ENCODE measurements at places on chromosomes 2 and 18.
A peak's percentile ranks its signal among the peaks of the same experiment; 100 is the strongest.

DNA sequence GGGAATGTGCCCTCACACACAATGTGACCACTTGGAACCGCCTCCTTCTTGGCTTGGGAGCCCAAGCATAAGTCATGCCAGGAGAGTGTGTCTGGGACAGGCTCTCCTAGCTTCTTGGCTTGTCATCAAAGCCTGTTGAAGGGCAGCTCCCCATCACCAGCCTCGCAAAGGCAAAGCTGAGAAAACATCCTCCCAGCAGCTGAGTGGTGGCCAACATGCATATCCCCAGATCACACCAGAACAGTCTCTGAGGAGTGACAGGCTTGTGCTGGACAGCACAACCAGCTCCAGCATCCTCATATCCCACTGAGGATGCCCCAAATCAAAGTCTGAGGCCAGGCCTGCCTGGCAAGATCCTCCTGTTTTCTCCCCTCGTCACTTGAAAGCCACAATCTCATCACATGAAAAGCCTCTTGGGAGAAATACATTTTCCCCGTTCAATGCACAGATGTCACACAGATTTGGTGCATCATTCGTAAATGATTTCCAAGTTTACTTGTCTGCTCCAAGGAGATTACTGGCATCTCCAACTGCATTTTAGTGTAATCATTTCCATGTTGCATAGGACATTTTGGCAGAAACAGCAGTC lies 269.3 kb downstream of the TTC32 start:
- DNase-seq: no peak

DNA sequence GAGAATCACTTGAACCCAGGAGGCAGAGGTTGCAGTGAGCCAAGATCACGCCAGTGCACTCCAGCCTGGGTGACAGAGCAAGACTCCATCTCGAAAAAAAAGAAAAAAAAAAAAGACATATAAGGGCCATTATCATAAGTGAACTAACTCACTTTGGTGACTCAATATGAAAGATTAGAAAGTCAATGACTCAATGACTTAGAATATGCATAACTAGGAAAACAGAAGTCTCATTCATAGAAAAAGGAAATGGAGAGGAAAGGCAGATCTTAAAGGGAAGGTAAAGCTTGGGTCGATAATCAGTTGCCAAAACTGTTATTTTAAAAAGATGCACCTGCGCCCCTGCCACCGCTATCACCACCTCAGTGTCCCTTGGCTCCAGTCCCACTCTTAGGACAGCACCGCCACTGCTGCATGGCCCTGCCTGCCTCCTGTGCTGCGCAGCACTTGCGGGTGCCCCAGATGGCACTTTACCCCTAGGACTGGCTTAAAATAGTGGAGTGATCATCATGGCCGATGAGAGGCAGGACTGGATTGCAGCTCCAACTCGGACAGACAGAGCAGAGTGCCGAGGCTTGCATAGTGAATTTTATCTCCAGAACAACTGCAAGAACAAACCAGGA lies 54.7 kb downstream of the INO80D start:
- DNase-seq: no peak

DNA sequence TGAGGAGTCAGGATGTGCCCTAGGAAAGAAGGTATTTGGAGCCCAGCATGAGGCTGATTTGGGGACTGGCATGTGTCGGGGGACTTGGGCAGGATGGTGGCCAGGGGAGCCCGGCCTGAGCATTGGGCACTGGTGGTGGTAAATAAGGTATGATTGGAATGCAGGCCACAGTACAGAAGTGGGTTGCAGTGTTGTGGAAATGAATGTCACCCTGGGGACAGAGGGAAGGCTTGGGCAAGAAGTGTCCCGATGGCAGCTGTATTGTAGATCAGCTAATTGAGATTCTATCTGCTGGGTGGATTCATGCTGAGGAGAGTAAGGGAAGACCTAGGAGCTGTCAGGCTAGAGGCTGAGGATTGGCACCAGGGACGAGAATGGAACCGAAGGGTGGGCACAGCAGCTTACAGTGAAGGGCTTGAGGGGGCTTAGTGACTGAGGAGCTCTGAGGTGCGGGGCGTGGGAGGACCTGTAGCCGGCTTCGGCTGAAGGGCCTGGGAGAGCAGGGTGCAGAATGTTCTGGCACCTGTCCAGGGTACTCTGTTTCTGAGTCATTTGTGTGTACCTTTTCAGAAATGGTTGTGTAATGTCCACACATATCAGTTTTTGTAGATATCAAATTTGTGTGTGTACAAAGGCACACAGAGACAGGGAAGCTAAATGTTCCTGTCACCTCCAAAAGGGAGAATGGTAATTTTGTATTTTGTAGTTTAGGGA lies 170.2 kb downstream of the PRKCE start:
- peak; percentile 13 for DNase-seq

DNA sequence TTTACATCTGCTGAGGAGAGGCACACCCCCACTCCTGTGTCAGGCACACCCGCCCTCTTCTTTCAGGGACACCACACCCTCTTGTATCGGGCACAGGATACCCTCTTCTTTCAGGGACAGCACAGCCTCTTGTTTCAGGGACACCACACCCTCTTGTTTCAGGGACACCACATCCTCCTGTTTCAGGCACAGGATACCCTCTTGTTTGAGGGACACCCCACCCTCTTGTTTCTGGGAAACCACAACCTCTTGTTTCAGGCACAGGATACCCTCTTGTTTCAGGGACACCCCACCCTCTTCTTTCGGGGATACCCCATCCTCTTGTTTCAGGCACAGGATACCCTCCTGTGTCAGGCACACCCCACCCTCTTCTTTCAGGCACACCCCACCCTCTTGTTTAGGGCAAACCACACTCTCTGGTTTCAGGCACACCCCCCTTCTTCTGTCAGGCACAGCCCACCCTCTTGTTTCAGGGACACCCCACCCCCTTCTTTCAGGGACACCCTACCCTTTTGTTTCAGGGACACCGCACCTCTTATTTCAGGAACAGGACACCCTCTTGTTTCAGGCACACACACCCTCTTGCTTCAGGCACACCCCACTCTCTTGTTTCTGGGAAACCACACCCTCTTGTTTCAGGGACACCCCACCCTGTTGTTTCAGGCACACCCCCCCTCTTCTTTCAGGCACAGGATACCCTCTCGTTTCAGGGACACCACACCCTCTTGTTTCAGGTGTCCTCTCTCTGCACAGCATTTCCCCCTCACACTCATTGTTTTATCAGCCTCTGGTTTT lies 96.2 kb downstream of the TPO start:
- DNase-seq: no peak

GRCh38 chr2:237057893-237058300 lies 27.8 kb upstream of the COPS8 start:
- no peak for DNase-seq

DNA sequence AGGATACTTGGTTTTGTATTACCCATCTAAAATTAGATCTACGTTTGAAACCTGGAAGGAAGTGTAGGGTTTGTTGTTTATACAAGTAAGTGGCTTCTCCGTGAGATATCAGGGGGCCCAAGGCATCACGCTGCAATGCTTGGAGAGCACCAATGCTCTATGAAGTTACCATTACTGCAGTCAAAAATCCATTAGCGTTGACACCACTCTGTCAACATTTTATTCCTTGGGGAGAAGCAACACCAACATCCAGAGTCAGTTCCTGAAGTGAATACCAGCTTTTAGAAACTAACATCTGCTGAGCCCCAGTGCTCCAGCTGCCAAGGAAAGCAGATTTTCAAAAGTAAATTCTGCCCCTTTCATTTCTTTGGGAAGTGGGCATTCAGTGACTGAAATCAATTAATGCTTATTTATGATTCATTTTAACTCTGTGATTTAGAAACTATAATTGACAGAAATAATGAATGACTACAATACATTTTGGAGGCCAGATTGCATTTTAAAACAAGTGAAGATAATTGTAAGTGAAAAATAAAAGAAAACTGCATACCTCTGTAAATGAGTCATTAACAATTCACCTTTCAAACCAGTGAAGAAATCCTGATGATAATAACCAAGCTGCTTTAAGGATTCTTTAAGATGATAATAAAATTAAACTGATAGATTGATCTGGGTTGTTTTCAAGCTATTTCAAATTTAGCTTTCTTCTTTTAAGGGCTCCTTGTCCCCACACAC lies 30.5 kb downstream of the LRP1B start:
- peak; percentile 6 for DNase-seq

DNA sequence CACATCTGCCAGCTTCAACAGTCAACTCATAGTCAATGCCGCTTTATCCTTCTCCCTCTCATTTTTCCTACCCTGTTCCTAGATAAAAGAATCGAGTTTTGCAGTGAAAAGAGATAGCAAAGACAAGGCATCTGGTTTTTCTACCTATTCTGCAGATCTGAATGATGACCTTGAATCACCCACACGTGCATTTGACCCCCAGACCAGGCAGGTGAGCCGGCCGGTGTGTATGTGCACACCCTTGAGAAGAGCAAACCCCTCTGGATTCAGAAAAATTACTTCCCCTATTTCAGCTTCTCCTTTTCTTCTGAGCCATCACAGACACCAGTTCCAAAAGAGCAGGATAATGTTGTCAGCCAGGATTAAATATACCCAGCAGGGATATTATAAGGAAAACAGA lies 115.6 kb upstream of the ST6GAL2 start:
- no peak for DNase-seq

DNA sequence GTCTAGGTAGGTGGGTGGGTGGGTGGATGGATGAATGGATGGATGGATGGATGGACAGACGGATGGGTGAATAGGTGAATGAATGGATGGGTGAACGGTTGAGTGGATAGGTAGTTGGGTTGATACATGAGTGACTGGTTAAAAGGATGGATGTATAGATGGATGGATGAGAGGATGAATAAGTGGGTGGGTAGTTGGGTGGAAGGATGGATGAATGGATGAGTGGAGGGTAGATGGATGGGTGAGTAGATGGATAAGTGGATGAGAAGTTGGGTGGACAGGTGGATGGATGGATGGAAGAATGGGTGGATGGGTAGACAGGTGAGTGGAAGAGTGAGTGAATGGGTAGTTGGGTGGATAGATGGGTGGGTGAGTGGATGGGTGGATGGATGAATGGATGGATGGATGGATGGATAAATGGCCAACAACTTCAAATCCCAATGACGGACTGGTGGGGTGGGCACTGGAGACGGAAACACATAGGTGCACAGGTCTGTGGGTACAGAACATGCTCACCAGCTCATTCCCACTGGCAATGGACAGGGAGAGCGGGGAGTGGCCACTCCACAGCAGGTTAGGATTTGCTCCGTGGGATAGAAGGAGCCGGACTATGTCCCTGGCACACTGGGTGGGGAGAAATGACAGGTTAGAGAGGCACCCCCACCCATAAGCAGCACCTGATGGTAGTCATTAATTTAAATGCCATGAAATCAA lies 48.8 kb downstream of the ANKMY1 start:
- no peak for DNase-seq

DNA sequence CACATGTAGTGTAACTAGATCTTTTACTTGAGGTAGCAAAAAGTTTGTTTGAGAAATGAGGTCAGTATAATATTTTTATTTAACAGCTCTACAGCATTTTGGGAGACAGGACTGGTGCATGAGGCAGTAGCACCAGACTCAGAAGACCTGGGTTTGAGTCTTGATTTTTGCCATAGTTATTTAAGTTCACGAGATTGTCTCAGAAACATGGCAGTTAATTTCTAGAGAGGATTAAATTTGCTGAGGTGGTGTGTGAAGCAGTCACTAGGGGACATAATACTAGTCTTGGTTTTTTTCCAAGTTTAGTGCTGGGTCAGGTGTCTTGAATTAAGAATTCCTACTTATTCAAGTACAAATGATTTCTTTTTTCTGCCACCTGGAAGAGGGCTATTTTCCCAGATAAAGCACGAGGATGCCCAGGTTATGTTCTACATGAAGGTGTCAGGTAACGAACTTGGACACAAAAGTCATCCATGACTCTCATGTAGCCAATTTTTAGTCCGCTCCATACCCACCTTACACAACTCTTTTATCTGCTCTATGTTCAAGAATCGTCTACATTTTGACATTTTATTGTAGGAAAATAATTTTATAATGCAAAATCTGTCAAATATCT lies 1.4 kb downstream of the MARCHF7 start:
- DNase-seq: peak; percentile 35

DNA sequence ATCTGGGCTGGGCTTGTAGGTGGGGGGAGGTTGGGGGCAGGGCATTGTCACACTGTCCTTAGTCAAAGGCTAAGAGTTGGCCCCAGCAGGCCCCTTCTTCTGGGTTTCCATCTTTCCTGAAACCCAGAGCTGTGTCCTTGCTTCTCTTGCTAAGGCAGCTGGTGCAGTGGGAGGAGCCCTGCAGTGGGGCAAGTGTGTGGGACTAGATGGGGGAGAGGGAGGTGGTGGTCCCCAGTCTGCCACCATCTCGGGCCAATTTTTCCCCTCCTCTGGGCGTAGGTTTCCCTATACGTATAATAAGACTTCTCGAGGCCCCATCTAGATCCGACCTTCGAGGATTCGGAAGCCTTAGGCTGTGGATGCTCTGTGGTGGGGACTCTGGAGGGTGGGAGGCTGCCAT lies 3.5 kb downstream of the KCNF1 start:
- DNase-seq: no peak

DNA sequence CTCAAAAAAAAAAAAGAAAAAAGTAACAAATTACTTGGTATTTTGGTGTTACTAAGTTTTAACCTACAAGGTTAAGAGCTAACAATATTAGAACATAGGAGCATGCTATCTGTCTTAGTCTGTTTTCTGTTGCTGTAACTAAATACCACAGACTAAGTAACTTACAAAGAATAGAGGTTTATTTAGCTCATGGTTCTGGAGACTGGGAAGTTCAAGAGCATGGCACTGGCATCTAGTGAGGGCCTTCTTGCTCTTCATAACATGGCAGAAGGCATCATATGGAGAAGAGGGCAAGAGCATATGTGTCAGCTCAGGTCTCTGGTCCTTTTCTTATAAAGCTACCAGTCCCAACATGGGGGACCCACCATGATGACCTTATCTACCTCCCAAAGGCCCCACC lies 36.5 kb downstream of the SMARCAL1 start:
- no peak for DNase-seq

- DNase-seq: no peak
Measured at GRCh38 chr2:180442860-180443644, 436.0 kb upstream of the CWC22 start.

DNA sequence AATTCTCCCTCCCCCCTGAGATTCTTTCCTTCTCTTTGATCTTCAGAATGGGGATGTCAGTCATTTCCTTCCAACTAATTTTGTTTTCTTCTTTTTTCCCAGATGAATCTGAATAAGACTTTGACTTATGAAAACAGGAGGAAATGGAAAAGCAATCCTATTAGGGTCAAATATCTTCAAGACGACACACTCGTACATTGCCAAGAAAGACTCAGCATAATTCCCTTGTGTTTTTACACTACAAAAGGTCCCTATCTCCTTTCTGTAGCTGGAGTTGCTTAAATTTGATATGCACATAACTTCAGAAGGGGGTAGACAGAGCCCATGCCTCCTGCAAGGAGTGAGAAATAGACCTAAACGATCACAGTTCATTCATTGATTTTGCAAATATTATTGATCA lies 230.3 kb upstream of the RBBP8 start:
- DNase-seq: no peak

GRCh38 chr2:79576451-79576850 lies 63.6 kb downstream of the CTNNA2 start:
- DNase-seq: no peak

- no peak for DNase-seq
Measured at GRCh38 chr2:31268344-31268743, 34.4 kb downstream of the EHD3 start.

GRCh38 chr2:237097911-237098702 lies 12.4 kb downstream of the COPS8 start:
- no peak for DNase-seq

Data from NCI-H1105 treated with DMSO at 0.1 percent for 48 hours (cell line).